ENCODE measurements at places on chromosomes 13 and 19.

DNA sequence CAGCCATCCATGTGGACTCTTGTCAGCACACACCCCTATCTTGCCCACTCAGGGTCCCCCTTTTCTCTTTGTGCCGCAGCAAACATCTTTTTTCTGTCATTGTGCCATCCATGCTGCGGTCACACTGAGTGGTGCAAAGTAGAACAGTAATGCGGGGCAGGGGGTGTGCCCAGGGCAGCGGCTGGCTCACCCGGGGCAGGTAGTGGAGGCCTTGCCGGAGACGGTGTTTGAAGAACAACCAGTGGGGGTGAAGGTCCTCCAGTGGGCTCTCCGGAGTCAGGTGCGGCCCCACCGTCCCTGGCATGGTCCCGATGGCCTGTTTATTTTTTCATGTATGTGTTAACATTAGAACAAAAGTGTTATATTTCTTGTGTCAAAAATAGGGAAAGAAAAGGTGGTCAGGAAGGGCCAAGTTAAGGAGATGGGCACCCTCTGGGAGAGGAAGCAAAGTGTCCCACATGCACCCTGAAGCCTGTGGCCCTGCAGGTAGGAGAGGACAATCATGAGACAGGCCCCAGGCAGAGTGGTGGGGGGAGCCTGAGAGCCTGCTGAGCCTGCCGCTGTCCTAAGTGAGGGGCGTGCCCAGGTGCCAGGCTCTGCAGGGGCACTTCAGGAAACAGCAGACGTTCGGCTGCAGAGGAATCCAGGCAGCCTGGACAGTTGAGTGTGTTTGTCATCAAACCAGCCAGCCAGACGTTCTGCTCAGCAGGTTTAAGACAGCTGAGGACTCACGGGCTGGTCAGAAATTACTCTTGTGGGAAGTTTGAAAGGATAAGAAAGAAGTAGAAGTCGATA, 12.3 kb downstream of the TSSK6 start:
- DNase-seq: no peak

- no peak for DNase-seq
Observed at GRCh38 chr13:65650321-65650720, 1579.8 kb downstream of the PCDH9 start.

DNA sequence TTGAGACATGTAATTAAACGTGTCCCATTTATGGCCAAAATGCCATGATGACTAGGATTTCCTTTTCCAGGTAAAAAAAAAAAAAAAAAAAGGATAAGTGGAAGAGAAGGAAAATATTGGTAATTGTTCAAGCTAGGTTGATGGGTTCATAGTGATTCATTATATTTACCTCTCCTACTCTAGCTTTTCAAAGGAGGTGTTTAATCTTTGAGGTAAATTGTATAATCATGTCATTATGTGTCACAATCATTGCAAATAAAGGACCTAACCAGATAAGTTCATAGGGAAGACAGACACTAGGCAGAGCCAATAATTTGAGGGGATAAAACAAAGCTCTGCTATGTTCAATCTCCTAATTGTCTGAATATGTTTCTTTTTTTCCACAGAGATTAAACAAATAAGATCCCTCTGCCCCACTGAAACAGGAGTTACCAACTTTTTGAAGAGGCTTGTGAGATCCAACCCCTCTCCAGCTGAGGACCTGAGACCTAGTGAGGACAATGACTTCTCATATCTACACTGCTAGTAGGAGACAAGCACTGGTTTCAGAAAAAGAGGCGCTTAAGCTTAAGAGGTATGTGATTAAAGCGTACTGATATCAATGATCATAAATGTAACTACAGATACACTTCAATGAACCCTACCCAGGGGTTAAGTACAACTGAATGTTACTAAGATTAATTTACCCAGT, 61.4 kb downstream of the USP12 start:
- DNase-seq: no peak

- no peak for DNase-seq
Observed at GRCh38 chr19:4376991-4377781, 23.2 kb downstream of the SH3GL1 start.

DNA sequence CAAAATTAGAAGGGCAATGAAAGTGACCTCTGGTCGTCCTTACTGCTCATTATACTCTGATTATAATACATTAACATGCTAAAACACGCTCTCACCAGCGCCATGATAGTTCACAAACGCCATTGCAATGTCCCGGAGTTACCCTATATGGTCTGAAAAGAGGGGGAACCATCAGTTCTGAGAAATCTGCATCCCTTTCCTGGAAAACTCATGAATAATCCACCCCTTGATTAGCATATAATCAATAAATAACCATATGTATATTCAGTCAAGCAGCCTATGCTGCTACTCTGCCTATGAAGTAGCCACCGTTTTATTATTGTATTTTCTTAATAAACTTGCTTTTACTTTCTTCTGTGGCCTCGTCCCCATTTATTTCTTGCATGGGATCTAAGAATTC, 24.6 kb upstream of the SLITRK6 start:
- no peak for DNase-seq

DNA sequence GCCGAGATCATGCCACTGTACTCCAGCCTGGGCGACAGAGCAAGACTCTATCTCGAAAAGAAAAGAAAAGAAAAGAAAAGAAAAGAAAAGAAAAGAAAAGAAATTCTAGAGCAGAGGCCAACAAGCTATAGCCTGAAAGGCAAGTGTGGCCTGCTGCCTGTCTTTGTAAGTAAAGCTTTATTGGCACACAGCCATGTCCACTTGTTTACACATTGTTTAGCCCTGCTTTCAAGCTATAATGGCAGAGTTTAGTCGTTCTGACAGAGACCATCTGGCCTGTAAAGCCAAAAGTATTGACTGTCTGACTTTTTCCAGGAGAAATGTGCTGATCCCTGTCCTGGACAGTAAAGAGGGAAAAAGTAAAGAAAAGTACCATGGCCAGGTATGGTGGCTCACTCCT, 18.3 kb downstream of the NWD1 start:
- no peak for DNase-seq

DNA sequence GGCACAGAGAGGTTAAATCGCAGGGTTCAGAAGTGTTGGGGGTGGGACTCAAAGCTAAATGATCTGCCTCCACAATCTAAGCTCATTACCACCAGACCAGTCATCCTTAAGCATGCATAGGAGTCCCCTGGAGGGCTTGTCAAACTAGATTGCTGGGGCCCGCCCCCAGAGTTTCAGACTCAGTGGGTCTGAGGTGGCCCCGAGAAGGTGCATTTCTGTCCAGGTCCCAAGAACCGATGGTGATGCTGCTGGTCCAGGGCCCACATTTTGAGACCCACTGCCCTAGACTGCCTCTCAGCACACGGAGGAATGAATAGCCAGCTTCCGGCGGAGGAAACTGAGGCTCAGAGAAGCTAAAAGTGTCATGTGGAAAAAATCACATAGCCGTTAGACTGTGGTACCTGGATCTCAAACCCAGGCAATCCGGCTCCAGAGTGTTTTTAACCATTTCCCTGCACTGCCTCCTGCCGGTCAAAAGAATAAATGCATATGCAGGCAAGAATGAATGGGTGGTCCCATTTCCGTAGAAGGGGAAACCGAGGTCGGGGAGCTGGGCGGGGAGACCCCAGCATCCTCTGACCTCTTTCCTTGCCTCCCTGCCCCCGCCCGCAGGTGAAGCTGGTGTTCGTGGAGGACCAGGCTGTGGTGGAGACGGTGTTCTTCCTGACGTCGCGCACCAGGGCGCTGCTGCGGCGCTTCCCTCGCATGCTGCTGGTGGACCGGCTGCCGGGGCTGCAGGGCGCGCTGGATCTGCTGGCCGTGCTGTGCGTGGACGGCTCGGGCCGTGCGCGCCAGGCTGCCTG, 23.8 kb downstream of the ZSWIM9 start:
- DNase-seq: peak; percentile 38
